ENCODE measurements at places on chromosomes 7 and 10.

DNA sequence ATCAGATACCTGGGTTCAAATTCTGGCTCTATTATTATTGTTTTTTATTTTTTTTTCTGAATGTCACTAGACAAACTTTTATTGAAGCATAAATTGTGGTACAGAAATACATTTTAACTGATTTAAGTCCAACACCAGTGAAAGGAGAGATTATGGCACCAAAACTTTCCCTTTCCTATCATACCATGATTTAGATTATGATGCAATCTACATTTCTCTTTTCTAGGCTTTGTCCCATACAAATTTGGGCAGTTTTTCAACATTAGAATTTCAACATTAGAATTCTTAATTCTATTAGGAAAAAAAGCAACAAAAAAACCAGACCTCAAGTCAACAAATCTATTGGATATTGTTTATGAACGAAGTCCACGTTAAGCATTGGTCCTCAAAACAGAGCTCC is 11.0 kb downstream of the AS3MT start:
- H3K4me3 ChIP-seq = no peak overlapping the region
- no peak overlapping the region for H3K27ac ChIP-seq
- H3K4me1 ChIP-seq = no peaks in the 10 kb centered on the region
- no peaks in the 10 kb centered on the region for H3K36me3 ChIP-seq
- H3K27me3 ChIP-seq = no peaks in the 10 kb centered on the region

DNA sequence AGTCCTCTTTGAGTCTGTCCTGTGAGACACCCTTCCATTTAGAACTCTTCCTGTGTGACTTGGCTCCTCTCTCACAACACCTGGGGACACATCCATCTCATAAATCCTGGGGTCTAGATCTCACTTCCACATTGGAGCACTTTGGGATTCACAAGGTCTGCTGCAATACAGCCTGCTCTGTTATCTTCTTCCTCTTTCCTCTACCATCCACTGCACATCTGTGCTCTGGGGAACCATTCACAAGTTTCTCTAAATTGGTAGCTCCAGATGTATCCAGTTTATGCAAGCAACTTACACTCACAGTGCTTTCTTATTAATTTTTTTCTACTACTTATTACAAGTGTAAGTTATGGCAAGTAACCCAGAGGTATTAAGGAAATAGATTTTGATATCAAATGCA is 5.5 kb upstream of the FIGNL1 start:
- peaks cover 17% of the 10 kb centered on the region for H3K27me3 ChIP-seq
- H3K36me3 ChIP-seq = no peaks in the 10 kb centered on the region
- H3K4me3 ChIP-seq = no peak overlapping the region

DNA sequence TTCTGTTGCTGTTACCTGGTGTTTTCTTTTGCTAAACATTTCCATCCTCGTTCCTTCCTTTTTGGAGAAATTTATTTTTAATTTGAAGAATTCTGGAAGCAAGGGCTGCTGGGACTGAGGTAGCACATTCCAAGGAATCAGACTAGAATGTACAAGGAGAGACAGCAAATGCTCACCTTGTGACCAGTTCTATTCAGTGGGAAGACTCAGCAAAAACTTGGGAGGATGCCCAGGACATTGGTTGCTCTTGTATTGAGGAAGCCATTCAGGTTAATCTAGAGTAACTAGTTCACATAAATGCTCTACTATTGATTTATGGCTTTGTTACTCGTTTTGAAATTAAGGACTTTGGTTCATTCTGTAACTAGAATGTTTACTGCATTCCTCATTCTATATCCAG is 11.3 kb downstream of the PLCE1 start:
- no peaks in the 10 kb centered on the region for H3K36me3 ChIP-seq
- no peaks in the 10 kb centered on the region for H3K4me1 ChIP-seq
- no peak overlapping the region for H3K4me3 ChIP-seq
- no peak overlapping the region for H3K27ac ChIP-seq

GRCh38 chr7:142807855-142808460 is 37.2 kb downstream of the PRSS2 start:
- H3K36me3 ChIP-seq = no peaks in the 10 kb centered on the region
- peaks cover 36% of the 10 kb centered on the region for H3K27me3 ChIP-seq
- no peaks in the 10 kb centered on the region for H3K4me1 ChIP-seq
- no peak overlapping the region for H3K27ac ChIP-seq
- H3K4me3 ChIP-seq = no peak overlapping the region

- no peaks in the 10 kb centered on the region for H3K27me3 ChIP-seq
- no peak for DNase-seq
- H3K4me1 ChIP-seq = peaks cover 3% of the 10 kb centered on the region
- no peak overlapping the region for H3K4me3 ChIP-seq
Measured at GRCh38 chr10:84348447-84348846, 20.1 kb downstream of the CCSER2 start.

DNA sequence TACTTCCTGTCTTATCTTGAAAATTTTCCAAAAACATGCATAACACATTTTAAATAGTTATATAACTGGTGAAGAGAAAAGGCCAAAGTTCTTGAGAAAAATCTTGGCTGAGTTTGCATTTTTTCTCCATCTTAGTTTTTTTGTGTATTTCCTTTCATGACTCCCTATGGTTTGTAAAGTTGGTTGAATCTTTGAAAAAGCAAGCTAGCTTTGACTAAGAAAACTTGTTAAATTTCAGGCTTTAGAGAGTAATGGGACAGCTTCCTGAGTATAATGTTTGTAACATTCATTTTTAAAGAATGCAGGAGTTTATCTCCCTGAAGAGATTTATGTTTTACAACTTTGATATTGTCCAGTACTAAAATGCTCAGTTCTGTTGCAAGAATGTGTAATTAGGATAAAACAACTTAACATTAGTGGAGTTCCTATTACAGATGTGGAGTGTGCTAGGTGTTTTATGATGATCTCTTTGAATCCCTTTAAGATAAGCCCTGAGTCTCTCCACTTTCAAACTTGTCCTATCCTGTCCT is 11.1 kb upstream of the HERPUD2 start:
- peak; percentile 59 for DNase-seq
- H3K4me1 ChIP-seq = peaks cover 28% of the 10 kb centered on the region
- peak overlapping the region; percentile 48 for H3K27ac ChIP-seq
- H3K36me3 ChIP-seq = no peaks in the 10 kb centered on the region
- H3K27me3 ChIP-seq = no peaks in the 10 kb centered on the region

GRCh38 chr7:78368771-78369170 is 570.2 kb downstream of the PHTF2 start:
- no peak overlapping the region for H3K27ac ChIP-seq
- H3K27me3 ChIP-seq = peaks cover 4% of the 10 kb centered on the region
- H3K36me3 ChIP-seq = no peaks in the 10 kb centered on the region
- no peak overlapping the region for H3K4me3 ChIP-seq
- DNase-seq = no peak
- no peaks in the 10 kb centered on the region for H3K4me1 ChIP-seq

- H3K36me3 ChIP-seq = no peaks in the 10 kb centered on the region
- H3K27ac ChIP-seq = no peak overlapping the region
- no peak overlapping the region for H3K4me3 ChIP-seq
- H3K4me1 ChIP-seq = no peaks in the 10 kb centered on the region
- H3K27me3 ChIP-seq = no peaks in the 10 kb centered on the region
- peak; percentile 1 for DNase-seq
Measured at GRCh38 chr10:90222372-90222771, 521.0 kb downstream of the KIF20B start.

GRCh38 chr10:59108886-59109288 is 67.6 kb upstream of the PHYHIPL start:
- DNase-seq = no peak
- no peaks in the 10 kb centered on the region for H3K36me3 ChIP-seq
- H3K27ac ChIP-seq = no peak overlapping the region
- no peak overlapping the region for H3K4me3 ChIP-seq

DNA sequence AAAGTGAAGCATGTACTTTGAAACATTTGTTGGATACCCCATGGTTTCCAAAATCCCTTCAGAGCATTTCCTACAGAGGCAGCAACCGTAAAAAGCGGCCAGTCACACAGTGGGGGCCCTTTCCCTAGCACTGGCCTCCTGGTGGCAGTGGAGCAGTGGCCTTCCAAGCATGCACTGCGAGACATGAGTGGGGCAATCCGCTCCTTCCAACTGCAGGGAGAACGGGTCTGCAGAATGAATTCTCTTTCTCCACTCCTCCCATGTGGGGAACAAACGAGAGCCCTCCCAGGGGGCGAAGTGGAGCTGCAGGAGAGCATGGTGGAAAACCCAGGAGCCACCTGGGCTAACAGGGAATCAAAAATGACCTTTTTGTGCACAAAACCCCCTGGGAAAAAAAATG is 542.9 kb upstream of the GALNT17 start:
- H3K27me3 ChIP-seq = no peaks in the 10 kb centered on the region
- DNase-seq = no peak
- no peaks in the 10 kb centered on the region for H3K36me3 ChIP-seq

- peaks cover 7% of the 10 kb centered on the region for H3K4me1 ChIP-seq
- peak overlapping the region; percentile 54 for H3K27ac ChIP-seq
- H3K27me3 ChIP-seq = no peaks in the 10 kb centered on the region
- DNase-seq = no peak
- H3K36me3 ChIP-seq = peaks cover 75% of the 10 kb centered on the region
- no peak overlapping the region for H3K4me3 ChIP-seq
Measured at GRCh38 chr10:129871966-129872365, 92.1 kb downstream of the EBF3 start.

DNA sequence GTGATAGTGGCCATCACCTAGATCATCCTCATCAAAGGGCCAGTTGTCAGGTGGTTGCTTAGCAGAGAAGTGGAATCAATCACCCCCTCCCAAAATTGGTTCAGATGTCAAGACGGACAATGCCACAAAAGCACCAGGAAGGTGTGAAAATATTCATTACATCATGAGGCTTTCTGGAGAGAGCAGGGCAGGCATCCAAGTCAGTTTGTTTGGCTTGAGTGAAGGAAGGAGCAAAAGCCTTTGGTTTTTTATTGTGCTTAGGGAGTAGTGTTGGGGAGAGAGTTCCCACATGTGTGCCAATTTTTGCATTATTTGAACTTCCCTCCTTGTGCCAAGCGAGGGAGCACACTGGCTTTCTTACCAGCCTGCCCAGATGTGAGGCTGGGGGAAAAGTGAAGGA is 1082.9 kb downstream of the LRMDA start:
- H3K4me3 ChIP-seq = no peak overlapping the region
- H3K4me1 ChIP-seq = no peaks in the 10 kb centered on the region
- H3K36me3 ChIP-seq = no peaks in the 10 kb centered on the region
- no peak overlapping the region for H3K27ac ChIP-seq
- no peak for DNase-seq

DNA sequence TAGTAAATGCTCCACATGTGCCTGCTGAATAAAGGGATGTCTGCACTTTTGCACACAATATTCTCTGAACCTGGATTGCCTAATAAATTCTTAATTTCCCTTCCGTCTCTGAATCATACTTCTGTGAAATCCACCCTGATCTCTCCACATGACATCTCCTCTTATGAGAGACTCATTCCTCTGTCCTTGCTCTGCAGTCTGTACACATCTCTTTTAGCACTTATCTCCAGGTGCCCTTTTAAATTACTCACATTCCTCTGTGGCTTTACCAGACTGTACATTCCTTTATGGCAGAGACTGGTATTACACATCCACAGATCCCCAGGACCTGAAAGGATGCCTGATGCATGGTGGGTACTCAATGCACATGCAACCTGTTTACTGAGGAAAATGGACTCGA is 527.6 kb downstream of the PHTF2 start:
- no peaks in the 10 kb centered on the region for H3K36me3 ChIP-seq
- H3K4me1 ChIP-seq = no peaks in the 10 kb centered on the region
- DNase-seq = no peak
- H3K4me3 ChIP-seq = no peak overlapping the region
- H3K27ac ChIP-seq = no peak overlapping the region

- no peaks in the 10 kb centered on the region for H3K27me3 ChIP-seq
- H3K27ac ChIP-seq = no peak overlapping the region
- H3K36me3 ChIP-seq = no peaks in the 10 kb centered on the region
- H3K4me1 ChIP-seq = peaks cover 14% of the 10 kb centered on the region
- no peak overlapping the region for H3K4me3 ChIP-seq
Measured at GRCh38 chr7:36298106-36298505, 91.6 kb upstream of the ANLN start.

GRCh38 chr7:88306590-88307048 is at the start of gene STEAP4:
Gene STEAP4 (minus strand): TSS chr7:88306894. CDS start chr7:88284269, 22,625 bp downstream.
- H3K36me3 ChIP-seq = no peaks in the 10 kb centered on the region
- peaks cover 27% of the 10 kb centered on the region for H3K27me3 ChIP-seq

DNA sequence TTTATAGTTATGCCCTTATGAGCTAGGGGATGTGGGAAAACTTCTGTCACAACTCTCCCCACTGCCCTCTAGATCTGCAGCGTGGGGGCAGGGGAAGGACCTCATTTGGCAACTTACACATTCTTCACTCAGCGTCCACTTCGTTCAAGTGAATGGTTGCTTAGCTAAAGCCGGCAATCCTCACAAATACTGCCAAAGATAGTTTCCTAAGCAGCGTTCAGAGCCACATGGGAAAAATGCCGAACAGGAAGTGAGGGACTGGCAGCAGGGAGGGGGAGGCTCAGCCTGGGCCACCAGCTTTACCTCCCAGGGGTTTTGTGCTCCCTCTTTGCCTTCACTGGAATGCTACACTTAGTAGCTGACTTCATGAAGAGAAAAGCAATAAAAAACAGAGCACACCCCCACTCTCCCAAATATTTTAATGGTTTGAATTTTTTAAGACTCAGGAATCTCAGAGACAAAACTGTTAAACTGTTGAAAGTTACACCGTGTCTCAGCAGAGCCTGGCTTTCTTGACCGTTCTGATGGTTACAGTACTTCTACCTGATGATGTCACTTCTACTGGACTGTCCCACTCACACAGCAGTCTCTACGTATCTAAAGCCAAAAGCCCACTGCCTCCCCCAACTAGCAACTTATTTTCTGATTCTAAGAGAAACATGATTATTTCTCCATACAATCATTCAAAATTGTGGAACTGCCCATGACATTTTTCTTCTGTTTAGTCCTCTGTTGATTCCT is 10.4 kb downstream of the GRM3 start:
- no peak overlapping the region for H3K4me3 ChIP-seq
- H3K36me3 ChIP-seq = no peaks in the 10 kb centered on the region
- no peaks in the 10 kb centered on the region for H3K4me1 ChIP-seq
- DNase-seq = peak; percentile 33
- H3K27ac ChIP-seq = no peak overlapping the region

DNA sequence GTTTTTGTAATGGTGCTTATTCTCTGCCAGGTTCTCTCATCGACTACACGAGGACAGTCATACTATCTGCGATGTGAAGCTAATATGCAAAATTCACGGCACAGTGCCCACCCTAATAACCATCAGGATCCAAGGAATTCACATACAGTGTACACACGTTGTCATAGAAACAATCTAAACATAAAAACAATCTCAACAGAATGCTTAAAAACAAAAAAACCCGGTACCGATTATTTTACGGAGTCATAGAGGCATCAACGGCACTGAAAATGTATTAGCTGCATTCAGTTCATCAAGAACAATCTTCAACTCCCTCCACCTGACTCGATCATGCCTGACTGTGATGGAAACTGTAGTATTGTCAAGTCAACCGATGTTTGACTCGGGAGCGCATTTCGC is 628 bp downstream of the MRPS33 start:
- no peaks in the 10 kb centered on the region for H3K36me3 ChIP-seq
- no peak for DNase-seq
- peaks cover 9% of the 10 kb centered on the region for H3K4me1 ChIP-seq
- H3K4me3 ChIP-seq = peak overlapping the region; percentile 64

GRCh38 chr7:129626896-129627295 is 15.4 kb downstream of the NRF1 start:
- no peak overlapping the region for H3K27ac ChIP-seq
- DNase-seq = no peak
- H3K27me3 ChIP-seq = no peaks in the 10 kb centered on the region
- no peaks in the 10 kb centered on the region for H3K4me1 ChIP-seq
